NCI-H187 (cell line): ENCODE measurements at places on chromosomes 13 and 19.

DNA sequence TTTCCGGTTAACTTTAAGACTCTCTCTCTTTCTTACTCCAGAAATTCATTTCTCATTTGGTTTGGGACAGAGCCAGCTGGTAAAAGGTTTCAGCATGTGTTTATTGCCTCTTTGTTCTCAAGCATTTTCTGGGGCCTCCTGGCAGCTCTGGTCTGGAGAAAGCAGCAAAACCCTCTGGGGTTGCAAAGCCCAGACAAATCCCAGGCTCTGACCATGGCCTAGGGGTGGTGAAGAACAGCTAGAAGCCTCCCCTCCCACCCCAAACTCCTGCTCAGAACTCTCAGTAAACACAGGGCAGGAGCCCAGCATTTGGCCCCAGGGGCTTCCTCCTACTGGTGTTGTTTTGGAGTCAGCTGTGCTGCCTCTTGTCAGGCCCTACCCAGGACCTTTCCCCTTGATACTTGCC, 124.2 kb upstream of the SERP2 start:
- no peak for DNase-seq

GRCh38 chr13:60838581-60838980, 441.6 kb downstream of the TDRD3 start:
- DNase-seq = peak; percentile 77

DNA sequence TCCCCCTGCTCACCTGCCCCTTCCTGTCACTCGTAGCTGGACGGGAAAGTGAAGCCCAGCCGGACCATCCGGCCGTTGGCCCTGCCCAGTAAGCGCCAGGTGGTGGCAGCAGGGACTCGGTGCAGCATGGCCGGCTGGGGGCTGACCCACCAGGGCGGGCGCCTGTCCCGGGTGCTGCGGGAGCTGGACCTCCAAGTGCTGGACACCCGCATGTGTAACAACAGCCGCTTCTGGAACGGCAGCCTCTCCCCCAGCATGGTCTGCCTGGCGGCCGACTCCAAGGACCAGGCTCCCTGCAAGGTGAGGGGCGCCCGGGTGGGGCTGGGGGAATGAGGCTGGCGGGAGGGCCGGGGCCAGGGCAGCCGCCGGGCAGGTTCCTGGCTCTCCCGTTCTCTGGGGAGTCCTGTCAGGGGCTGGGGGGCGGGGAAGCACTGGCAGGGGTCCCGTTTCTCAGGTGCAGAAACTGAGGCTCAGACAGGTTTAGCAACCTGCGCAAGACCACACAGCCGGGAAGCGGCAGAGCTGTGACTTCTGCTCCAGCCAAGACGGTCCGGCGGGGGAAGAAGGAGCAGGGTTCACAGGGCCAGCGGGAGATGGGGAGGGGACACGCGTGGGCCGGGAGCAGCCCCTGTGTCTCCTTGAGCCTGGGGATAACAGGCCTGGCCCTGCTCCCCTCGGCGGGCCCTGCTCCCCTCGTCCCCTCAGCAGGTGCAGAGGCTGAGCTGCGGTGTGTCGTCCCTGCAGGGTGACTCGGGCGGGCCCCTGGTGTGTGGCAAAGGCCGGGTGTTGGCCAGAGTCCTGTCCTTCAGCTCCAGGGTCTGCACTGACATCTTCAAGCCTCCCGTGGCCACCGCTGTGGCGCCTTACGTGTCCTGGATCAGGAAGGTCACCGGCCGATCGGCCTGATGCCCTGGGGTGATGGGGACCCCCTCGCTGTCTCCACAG, 5.3 kb downstream of the GZMM start:
- DNase-seq = no peak

DNA sequence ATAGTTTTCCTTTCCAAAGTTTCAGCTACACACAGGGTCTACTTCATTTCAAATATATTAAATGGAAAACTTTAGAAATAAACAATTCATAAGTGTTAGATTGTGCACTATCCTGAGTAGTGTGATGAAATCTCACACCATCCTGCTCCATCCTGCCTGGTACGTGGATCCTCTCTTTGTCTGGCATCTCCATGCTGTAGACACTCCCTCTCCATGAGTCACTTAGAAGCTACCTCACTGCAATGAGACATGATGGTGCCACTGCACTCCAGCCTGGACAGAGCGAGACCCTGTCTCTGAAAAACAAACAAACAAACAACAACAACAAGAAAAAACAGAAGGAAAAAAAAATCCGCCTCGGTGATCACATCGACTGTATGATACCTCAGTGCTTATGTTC, 191.8 kb downstream of the PCCA start:
- no peak for DNase-seq

DNA sequence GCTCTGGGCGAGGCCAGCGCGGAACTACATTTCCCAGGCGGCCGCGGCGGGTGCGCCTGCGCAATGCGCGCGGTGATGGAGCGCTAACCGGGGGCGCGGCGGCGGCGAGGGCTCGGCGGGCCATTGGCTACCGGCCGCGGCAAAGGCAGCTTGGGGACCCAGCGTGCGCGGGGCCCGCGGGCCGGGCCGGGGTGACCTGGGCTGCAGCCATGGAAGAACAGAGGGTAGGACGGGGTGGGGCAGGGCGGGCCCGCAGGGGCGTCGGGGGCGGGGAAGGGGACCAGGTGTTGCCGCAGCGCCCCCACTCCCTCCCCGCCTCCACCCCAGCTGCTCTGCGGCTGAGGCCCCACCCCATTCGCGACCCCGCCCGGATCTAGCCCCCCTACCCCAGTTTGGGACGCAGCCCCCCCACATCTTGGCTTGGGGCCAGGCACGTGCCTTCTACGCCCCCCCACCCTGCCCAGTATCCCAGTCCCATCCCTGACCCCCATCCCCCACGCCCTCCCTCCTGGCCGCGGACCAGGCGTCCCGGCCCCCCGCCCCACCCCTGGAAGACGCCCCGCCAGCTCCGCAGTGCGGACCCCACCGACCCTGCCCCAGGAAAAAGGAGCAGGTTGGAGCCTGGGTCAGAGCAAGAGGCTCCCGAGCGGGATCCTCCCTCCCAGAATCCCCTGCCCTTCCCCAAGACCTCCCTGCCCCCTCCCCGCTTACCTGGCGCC, at the start of gene FSD1:
TSS of gene FSD1 (plus strand) at position 61 of the 719 bp plus-strand sequence. CDS start at position 210, 149 bp downstream.
- peak; percentile 22 for DNase-seq

GRCh38 chr19:36421749-36422481, 3.5 kb upstream of the ZFP82 start:
- DNase-seq = no peak

GRCh38 chr13:97468331-97468730, 34.4 kb downstream of the RAP2A start:
- no peak for DNase-seq

- DNase-seq = no peak
Observed at GRCh38 chr19:40995355-40995754, 4.3 kb downstream of the CYP2B6 start.

DNA sequence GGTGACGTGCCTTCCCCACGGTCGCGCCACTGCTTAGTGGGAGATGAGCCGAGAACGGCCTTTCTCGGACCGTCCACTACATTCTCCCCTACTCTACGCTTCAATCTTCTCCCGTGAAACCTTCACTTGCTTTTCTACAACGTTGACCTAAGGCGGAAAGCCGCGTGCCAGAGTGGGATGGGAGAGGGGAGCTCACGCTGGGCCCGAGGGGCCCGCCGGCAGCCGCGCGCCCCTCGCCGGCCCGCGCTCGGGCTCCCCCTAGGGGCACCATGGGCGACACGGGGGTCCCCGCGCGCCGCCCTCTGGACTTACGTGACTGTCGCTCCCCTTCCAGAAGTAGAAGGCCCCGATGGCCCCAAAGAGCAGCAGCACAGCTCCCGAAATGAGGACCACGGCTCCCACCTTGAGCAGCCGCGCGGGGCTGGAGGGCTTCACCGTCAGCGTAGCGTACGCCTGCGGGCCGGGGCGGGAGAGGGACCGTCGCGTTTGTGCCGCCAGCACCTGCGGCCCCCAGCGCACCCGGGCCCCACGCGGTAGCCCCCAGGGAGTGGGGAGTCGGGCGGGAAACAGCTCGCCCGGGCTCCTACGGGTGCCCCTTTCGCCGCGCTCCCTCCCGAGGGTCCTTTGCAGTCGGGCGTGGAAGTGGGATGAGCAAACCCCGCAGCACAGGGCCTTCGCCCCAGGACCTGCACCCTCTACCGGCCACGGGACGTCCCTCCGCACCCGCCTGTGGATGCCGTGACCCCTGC, 727 bp downstream of the CNMD start:
- DNase-seq = no peak

- no peak for DNase-seq
Observed at GRCh38 chr19:7907122-7907521, 3.4 kb downstream of the MAP2K7 start.
